ENCODE measurements at places on chromosomes 4 and X.

DNA sequence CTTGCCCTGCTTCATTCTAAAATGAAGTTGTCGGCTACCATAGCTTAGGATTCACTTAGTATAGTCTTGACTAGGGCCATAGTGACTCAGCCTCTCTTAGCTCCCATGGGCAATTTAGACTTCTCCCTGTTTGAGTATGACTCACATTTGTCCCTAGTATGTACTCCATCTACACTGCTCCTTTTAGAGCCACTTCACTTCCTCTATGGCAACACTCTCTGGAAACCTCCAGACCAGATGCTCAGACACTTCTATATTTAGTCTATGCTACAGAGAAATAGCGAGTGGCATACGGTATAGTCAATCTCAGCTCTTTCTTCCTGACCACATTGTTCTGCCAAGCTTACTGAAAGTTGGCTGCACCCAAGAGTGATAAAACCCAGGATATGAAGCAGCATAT is 11.2 kb downstream of the MEPE start:
- no peak for DNase-seq

DNA sequence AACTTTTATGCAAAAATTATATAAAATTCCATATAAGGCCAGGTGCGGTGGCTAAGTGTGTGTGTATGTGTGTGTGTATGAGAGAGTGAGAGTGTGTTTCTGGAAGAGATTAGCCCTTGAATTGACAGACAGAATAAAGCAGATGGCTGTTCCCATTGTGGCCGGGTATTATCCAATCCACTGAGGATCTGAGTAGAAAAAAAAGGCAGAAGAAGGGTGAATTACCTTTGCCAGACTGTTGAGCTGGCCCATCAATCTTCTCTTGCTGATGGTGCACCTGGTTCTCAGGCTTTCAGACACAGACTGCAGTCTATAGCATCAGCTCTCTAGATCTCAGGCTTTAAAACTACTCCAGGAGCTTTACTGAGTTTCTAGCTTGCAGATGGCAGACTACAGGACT is 92.2 kb upstream of the SLIT2 start:
- no peak for DNase-seq

DNA sequence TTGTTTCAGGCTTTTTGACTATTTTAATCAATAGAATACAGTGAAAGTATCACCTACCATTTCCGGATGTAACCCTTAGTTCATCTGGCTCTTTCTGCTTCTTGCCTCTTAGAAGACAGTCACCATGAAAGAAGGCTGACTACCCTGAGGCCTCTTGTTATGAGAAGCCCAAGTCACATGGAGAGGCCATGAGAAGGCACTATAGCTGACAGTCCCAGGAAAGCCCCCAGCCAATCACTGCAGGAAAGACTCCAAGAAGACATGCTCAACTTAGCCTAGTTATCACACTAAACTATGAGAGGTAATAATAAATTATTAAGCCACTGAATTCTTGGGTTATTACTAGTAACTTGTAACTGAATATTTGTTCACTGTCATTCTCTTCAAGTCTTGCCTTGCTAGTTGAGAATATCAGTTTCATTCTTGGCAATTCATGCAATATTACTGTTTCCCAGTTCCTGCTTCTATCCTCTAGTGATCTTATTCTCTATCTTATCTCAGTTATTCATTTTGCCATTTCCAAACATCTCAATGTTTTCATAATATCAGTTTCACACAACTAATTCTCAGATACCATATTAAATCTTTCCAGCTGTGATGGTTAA is 57.1 kb upstream of the GUCY1A1 start:
- DNase-seq: no peak

- DNase-seq: no peak
Observed at GRCh38 chrX:42615161-42615563, 162.8 kb downstream of the PPP1R2C start.

GRCh38 chr4:127856813-127857447 is 23.8 kb upstream of the PLK4 start:
- no peak for DNase-seq

- DNase-seq: no peak
Observed at GRCh38 chrX:109818976-109819375, 85.9 kb upstream of the ACSL4 start.

DNA sequence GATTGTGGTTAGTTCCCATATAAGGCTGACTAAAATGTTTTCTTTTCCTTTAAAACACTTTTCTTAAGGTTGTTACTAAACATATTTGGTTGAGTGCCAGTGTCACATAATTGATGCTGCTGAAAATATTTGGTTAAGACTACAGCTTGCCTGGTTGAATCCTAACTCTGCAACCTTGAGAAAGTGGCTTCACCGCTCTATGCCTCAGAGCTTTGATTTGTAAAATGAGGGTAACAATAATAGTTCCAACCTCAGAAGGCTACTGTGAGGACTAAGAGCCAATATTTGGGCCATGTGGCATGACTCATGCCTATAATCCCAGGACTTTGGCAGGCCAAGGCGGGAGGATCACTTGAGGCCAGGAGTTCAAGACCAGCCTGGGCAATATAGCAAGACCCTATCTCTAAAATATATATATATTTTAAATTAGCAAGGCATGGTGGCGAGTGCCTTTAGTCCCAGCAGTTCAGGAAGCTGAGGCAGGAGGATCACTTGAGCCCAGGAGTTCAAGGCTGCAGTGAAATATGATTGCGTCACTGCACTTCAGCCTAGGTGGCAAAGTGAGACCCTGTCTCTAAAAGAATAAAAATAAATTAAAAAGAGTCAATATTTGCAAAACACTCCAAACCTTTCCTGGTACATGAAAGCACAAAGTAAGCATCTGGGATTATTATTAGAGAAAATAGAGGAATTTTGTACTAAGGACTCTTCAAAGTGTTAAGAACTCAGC is 7.1 kb upstream of the NEIL3 start:
- DNase-seq: no peak

DNA sequence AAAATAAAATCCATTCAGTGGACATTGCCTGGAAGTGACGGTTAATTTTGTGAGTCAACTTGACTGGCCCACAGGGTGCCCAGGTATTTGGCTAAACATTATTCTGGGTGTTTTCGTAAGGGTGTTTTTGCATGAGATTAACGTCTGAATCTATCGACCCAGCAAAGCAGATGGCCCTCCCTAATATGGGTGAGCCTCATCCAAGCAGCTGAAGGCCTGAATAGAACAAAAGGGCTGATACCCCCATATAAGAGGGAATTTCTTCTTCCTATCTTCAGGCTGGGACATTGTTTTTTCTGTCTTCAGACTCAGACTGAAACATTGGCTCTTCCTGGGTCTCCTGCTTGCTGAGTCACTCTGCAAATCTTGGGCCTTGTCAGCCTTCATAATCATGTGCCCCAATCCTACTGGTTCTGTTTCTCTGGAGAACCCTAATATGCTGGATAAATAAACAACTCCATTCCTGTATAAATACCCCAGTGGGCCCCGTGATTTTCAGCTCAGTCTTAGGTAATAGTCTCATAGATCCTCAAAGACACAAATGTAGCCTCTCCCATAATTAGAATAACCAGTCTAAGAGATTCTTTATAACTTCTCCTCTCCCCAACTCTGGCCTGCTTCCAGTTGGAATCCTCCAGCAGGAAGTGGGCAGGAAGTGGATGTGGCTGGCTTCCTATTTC is 33.1 kb upstream of the DDX3X start:
- DNase-seq: no peak

DNA sequence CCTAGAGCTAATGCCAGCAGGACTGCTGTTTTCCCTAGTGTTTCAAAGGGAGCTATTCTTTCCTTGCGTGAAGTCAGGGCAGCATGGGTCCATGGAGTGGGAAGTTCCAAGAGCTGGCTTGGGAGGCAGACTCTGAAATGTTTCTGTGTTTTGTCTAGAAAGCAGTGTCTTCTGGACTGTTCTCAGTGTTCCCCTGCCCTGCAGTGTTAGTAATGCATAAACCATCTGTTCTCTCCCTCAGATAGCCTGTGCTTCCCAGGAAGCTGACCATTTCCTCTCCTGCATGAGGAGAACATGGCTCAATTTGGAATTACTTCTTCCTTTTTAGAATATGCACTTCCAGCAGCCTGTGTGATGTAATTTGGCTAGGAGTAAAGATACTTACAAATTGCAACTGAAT is 116.7 kb upstream of the CXCL13 start:
- DNase-seq: no peak

DNA sequence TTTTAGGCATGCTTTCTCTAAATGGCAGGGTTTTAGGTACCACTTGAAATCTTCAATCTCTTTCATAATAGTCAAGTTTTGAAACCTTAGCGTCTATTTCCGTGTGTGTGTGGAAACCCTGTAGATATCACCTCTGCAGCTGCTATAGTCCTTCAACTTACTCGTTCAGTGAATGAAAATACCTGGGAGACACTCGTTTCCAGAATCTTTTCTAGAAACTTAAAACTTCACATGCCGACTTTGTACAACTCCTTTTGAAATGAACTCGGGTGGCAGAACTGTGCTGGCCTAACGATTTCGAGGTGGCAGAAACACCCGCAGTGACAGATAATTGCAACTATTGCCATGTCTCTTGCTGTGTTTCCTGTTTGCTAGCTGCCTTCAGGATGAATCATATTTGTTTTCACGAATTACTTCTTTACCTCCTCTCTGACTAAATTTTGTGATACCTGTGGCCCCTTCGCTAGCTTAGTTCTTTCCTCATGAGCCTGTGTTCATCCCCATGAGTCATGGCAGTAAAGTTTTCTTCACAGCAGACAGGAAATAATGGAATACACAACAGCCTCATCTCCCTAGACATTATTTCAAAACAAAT is 104.7 kb upstream of the SMIM10 start:
- no peak for DNase-seq

DNA sequence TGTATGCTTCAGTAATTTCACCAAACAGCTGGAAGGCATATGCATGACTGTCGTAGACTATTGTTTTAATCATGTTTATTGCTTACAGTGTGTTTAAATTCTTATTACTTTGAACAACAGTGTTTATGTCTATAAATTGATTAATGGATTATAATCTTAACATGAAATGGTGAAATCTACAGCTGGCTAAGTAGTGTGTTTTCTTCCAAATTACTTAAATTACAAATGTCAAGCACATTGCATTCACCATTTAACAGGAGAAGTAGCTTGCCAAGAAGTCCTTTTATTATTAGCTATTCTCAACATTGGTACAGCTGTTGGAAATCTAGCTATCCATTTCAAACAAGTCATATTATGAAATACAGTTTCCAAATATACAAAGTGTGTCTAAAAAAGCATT is 849.3 kb upstream of the PCDH10 start:
- DNase-seq: no peak

DNA sequence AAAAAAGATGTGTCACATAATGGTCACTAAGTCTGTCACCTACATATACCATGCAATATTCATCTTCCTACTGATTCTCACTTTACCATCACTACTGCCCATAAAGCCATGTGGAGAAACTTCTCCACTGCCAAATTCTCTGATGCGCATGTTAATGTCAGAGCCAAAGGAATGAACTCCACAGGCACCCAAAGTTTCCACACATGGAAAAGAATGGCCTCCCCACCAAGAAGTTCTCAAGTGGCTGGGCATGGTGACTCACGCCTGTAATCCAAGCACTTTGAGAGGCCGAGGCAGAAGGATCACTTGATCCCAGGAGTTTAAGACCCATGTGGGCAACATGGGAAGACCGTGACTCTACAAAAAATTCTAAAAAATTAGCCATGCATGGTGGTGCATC is 43.8 kb upstream of the UGDH start:
- no peak for DNase-seq

- DNase-seq: no peak
Observed at GRCh38 chr4:89661173-89661899, 175.6 kb downstream of the SNCA start.

GRCh38 chrX:44349561-44349960 is 6.1 kb upstream of the EFHC2 start:
- DNase-seq: no peak

DNA sequence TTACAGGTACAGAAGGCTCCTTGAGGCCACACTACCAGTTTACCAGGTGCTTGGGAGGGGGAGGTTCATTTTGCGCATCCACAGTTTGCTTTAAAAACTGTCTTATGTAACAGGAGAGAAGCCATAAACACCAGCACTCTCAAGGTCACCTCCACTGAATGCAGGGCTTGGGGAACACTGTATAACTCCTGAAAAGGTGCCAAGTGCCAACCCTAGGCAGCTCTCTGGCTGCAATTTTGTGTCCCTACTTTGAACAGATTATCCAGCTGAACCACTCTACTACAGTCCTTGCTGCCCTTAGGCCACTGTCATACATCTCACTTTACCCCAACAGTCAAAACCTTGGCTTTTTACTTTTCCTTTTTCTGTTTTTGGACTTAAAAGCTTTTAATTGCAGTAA is 507.9 kb downstream of the SMARCA1 start:
- no peak for DNase-seq

- no peak for DNase-seq
Observed at GRCh38 chrX:15405846-15406245, 21.6 kb upstream of the VEGFD start.

- no peak for DNase-seq
Observed at GRCh38 chrX:19866626-19867410, 20.6 kb downstream of the SH3KBP1 start.

- no peak for DNase-seq
Observed at GRCh38 chrX:46849933-46850332, 13.1 kb downstream of the RP2 start.

- no peak for DNase-seq
Observed at GRCh38 chr4:186599483-186599882, 44.1 kb upstream of the MTNR1A start.

DNA sequence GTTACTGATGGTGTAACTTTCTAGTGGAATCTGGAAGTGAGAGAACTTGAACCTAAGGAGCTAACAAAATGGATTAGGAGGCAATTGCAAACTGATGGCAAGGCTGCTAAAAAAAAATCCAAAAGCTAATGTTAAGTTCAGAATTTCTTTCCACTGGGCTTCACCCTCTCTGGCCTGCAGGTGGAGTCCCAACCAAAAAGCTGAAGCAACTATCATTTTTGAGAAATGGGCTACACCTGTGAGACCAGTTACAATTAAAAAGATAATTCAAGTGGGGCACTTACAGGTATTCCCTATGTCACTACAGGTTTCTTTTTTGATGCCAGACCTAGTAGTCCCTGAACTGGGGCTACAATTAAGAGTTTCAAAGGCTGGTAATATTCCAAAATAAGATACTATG is 142.1 kb upstream of the FTHL17 start:
- DNase-seq: no peak

- no peak for DNase-seq
Observed at GRCh38 chrX:129876771-129877305, 29.1 kb upstream of the UTP14A start.

Measured in omental fat pad (tissue), 4 donors.